ENCODE measurements at places on chromosomes 13 and 19. TPM values are rescaled to one million over a fixed set of nuclear protein-coding genes. Genes with fewer than 3 reads are reported as not detected.

GRCh38 chr13:76790980-76791819 is 95.0 kb downstream of the KCTD12 start:
- DNase-seq, result no peak
- H3K36me3 ChIP-seq, result no peaks in the 10 kb centered on the region
- no peak overlapping the region for H3K4me3 ChIP-seq
- H3K27ac ChIP-seq, result no peak overlapping the region

ARGLU1 gene
- total RNA-seq, result 86.6 TPM

- no peaks in the 10 kb centered on the region for H3K36me3 ChIP-seq
- peaks cover 7% of the 10 kb centered on the region for H3K4me1 ChIP-seq
- no peak overlapping the region for H3K27ac ChIP-seq
- DNase-seq, result no peak
- H3K27me3 ChIP-seq, result peaks cover 46% of the 10 kb centered on the region
Measured at GRCh38 chr13:106500445-106500844, 35.0 kb downstream of the EFNB2 start.

GRCh38 chr13:24511816-24512196 is 772 bp downstream of the PARP4 start:
- no peaks in the 10 kb centered on the region for H3K36me3 ChIP-seq
- H3K27ac ChIP-seq, result peak overlapping the region; percentile 96
- H3K27me3 ChIP-seq, result peaks cover 4% of the 10 kb centered on the region
- DNase-seq, result no peak
- peaks cover 29% of the 10 kb centered on the region for H3K4me1 ChIP-seq

Data from activated naive CD4-positive, alpha-beta T cell treated with anti-CD3 and anti-CD28 coated beads for 36 hours (primary cell).